ENCODE measurements at places on chromosomes 5 and 9. TPM values are rescaled to one million over a fixed set of nuclear protein-coding genes. Genes with fewer than 3 reads are reported as not detected.

The FCN2 gene
- not detected for total RNA-seq

The ZNF658 gene
- total RNA-seq, result 2.1 TPM

The ZFP62 gene
- 22.6 TPM for total RNA-seq

GRCh38 chr5:151083081-151083676, 2.3 kb upstream of the TNIP1 start:
- peak; percentile 84 for DNase-seq

- no peak for DNase-seq
Observed at GRCh38 chr9:130001190-130001589, 41.8 kb downstream of the FNBP1 start.

DNA sequence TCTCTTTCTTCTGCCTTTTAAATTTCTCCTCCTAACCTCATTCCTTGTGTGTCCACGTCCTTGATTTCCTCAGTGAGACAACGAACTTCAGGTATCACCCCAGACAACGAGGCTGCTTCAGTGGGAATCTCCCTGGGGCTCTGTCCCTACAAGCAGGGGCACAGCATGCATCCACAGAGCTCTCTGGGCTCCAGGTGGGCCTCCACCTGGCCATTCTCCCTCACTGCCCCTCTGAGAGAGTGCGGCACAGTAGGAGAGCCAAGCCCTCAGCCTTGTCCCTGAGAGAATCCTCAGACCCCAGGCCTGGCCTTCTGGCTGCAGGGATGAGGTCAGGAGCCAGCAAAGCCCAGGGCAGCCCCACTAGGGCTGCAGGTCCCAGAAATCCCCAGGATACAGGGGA, 105.3 kb downstream of the LHFPL2 start:
- DNase-seq, result no peak

- DNase-seq, result no peak
Observed at GRCh38 chr5:170554521-170555267, 50.9 kb downstream of the KCNIP1 start.

GRCh38 chr9:133188006-133188842, 20.8 kb downstream of the OBP2B start:
- peak; percentile 19 for DNase-seq

GRCh38 chr9:93097511-93098201, 1.6 kb downstream of the CARD19 start:
- peak; percentile 20 for DNase-seq

DNA sequence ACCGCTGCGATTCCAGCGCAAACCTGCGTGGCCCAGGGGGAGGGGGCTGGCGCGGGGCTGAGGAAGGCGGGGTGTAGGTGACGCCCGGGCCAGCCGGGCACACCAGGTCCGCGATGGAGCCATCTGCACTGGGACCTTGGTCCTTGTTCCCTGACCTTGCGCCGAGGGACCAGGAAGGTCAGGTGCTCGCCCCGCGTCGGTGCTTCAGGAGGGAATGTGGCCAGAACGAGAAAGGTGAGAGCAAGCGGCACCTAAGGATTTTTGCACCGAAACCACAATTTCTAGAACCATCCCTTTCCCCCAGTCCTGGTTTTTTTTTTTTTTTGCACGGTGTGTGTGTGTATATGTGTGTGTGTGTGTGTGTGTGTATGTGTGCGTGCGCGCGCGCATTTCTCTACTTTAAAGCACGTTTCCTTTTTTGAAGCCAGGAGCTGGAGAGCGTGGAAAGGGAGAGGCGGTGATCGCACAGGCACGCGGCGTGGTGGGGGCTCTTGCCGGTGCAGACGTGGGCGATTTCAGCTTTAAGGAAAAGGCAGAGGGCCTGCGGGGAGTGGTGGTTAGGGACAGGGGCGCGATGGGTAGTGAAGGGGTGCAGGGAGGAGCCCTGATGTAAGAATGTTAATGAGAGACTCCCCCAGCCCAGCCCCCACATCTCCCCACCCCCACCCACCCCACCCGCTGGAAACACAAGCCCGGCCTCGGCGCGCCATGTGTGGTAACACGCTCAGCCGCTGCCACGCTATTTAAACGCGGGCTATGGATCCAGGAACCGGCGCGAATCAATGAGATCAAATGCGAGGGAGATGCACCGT, at the start of gene NPR3:
NPR3 (plus strand) TSS at position 772 of the 812 bp plus-strand sequence. CDS start 456 bp downstream, outside the sequence.
- DNase-seq, result peak; percentile 17

Data from activated CD8-positive, alpha-beta T cell treated with anti-CD3 and anti-CD28 coated beads for 36 hours (primary cell).